ENCODE measurements at places on chromosomes 2 and 18.
A peak's percentile ranks its signal among the peaks of the same experiment; 100 is the strongest.

- peak; percentile 91 for DNase-seq
Observed at GRCh38 chr2:95728878-95729596, 137.2 kb downstream of the TRIM43 start.

DNA sequence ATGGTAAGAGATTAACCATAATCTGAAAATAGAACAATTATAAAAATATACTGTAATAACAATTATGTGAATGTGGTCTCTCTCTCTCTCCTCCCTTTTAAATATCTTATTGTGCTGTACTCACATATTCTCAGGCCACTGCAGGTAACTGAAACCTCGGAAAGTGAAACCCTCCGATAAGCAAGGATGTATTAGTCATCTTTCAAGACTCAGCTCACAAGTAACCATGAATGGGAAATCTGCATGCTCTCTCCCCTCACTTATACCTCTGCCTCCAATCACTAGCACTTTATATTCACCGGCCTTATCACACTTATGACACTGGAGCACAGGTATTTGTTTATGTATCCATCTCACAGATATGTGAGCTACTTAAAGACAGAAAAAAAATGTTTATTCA, 139.7 kb downstream of the LRP2 start:
- peak; percentile 60 for DNase-seq

DNA sequence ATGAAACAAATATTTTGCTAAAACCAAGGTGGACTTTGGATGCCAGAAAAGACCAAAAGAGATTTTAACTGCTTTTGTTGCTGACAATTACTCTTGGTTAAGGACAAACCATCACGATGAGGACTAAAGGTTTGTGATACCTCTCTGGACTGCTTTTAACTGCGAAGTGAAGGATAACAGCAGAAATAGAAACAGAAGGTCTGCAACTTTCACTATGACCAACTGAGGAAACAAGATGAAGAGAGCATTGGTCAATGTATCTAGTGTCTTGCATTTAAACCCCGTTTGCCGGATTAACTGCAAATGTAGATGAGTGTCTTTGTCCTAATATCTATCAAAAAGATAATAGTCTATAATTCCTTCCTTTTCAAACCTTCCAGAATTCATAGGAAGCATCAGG, 541.7 kb downstream of the ERBB4 start:
- DNase-seq: no peak

DNA sequence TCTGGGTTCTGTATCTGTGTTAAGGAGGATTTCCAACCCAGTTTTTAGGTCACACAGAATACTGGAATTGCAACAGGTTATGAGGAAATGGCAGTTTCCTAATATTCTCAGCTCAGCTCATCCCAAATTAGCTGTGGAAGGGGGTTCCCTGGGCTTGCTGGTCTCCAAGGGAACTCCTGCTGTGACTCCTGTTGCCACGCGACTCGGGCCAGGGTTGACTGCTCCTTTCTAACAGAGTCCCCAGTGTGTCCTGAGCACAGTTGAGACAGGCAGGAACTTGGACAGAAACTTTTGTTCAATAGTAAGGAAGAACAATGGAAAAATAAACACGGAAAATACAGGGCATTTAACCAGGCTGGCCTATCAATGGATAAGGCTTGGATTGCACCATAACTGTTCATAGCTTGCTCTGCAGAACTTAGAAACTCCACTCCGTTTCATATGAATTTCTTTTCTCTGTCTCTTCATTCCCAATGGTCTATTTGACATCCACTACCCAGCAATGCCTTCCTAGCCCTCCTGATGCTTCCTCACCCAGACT, 3.8 kb upstream of the ROCK2 start:
- DNase-seq: peak; percentile 43

- no peak for DNase-seq
Observed at GRCh38 chr18:38868757-38869156, 1303.2 kb upstream of the CELF4 start.

DNA sequence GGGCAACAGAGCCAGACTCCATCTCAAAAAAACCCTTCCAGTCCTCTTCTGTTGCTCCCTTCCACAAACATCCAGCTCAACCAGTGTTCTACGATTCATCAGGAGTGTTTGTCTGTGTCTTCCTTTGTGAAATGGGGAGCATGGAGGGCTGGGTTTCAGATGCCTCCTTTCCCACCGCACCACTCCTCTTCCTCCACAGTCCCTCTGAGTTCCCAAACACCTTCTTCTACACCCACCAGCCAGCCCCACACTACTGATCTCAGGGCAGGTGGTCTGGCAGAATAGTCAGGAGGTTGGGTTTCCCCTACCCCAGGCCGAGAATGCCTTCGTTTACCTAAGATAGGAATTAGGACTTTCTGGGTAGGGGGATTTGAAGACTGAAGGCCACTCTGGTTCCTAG, 36.9 kb downstream of the NGEF start:
- DNase-seq: no peak

- DNase-seq: no peak
Observed at GRCh38 chr2:234869969-234870368, 81.8 kb upstream of the SH3BP4 start.

GRCh38 chr2:123890148-123890547, 134.9 kb upstream of the CNTNAP5 start:
- DNase-seq: no peak

GRCh38 chr2:39622860-39623259, 42.9 kb upstream of the TMEM178A start:
- DNase-seq: no peak

- no peak for DNase-seq
Observed at GRCh38 chr2:100990166-100990565, 11.9 kb upstream of the RPL31 start.

DNA sequence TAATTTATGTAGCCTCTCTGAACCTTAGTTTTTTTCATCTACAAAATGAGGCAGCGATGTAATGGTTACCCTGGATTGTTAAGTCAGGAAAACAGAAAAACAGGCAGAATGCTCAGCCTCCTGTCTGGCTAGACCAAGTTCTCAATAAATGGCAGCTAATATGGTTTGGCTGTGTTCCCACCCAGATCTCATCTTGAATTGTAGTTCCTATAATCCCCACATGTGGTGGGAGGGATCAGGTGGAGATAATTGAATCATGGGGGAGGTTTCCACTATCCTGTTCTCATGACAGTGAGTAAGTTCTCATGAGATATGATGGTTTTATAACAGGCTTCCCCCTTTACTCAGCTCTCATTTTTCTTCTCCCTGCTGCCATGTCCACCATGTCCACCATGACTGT, 220.0 kb downstream of the CMPK2 start:
- DNase-seq: no peak

GRCh38 chr18:28115149-28115550, 61.8 kb downstream of the CDH2 start:
- DNase-seq: peak; percentile 100

DNA sequence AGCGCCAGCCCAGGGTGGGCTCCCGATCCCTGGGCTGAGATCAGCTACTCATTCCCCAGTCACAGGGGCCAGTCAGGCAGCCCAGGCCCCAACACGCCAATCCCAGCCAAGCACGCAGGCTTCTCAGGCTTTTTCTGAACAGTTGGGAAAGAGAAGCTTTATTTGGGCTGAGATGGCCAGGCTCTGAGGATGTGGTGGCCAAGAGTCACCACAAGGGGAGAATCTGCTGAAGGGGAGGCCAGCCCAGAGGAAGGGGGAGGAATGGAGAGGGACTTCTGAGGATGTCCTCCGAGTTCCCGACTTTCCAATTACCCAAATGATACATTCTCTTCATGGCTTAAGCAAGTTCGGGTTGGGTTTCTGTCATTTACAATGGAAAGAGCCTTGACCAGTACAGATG, 2.8 kb upstream of the DIPK1C start:
- no peak for DNase-seq

GRCh38 chr2:44684559-44684958, 256.9 kb upstream of the SIX3 start:
- DNase-seq: no peak

DNA sequence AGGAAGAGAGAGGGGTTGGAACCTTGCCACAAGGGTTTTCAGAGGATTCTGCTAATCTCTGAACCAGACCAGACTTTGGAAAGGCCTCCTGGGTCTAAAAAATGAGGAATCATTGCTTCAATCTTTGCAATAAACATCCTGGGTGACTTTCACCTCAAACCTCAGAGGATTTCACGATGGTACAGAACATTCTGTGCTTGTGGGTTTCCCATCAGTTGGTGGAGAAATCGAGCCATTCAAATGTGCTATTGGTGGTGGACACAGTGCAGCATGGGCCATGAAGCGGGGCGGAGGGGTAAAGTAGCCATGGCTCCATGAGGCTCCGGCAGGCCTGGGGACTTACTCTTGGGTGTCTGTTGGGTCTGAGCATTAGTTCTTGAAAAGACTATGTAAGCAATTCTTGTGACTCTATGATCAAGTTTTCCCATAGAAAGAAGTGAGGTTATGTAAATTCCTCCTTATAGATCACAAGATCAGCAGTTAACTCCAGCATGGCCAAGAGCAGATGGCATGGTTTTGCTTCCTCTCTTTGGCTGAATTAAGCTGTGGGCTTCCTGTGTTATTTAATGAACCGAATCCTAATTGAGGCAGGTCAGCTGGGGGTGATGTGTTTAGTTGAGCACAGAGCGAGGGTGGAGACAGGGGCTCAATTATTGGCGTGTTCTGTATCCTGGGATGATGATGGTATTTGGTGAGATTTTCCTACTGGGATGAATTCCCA, 1.9 kb upstream of the IL1R2 start:
- no peak for DNase-seq

GRCh38 chr18:69658103-69658502, 257.4 kb downstream of the DOK6 start:
- DNase-seq: no peak

DNA sequence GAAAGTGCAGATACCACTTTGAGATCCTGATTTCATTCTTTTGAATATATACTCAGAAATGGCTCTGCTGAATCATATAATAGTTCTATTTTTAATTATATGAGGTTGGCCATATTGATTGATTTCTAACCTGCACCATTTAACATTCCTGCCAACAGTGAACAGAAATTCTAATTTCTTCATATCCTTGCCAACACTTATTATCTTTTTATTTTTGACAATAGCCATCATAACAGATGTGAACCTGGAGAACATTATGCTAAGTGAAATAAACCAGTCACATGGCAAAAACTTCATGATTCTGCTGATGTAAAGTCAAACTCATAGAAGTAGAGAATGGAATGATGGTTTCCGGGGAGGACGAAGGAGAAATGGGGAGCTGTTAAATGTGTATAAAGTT, 344.5 kb upstream of the CYRIA start:
- no peak for DNase-seq

DNA sequence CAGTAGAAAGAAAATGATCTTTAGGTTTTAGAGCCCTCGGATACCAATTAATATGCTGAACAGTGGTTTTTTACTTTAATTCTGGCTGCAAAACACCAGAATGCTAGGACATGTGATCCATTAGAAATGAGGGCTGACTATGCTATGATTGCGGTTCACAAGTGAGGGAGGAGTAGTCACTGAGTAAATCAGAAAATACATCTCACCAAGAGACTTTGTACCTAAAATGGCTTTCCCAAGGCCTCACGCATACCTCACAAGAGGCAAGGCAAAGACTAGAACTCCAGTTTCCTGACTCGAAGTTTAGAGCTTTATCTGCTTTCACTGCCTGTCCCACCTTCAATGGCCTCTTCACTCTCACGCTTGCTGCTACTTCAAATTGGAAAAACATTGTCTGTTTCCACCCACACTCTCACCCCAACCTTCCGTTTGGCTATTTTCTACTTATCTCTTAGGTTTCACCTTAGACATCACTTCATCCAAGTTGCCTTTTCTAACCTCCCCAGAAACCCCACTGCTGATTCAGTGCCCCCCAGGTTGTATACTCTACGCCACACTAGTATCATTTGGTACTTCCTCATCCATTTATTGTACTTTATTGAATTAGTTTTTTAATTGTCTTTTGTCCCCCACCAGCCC, 5.1 kb upstream of the MBD2 start:
- DNase-seq: no peak

- DNase-seq: peak; percentile 61
Observed at GRCh38 chr2:20675701-20676352, 8.9 kb downstream of the GDF7 start.

DNA sequence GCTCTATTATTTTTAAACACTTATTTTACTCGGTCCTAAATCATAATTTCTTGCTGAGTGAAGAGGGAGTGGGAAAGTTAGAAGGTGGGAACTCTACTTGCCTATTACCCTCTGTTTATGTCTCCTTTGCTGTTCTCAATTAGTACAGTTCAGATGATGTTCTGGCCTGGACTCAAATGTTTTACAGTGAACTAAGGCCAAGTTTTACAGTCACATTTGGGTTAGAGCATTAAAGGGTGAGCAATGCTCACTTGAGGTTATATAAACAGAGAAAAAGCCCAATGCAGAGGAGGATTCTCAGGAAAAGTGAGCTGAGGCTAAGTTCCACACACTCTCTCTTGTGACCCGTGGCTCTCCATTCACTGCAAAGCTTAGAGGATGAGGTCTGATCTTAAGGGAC, 52.4 kb downstream of the ITSN2 start:
- DNase-seq: no peak

- no peak for DNase-seq
Observed at GRCh38 chr18:35817604-35818352, 154.7 kb upstream of the RMP24 start.

- DNase-seq: peak; percentile 62
Observed at GRCh38 chr2:121076885-121077549, 208.0 kb downstream of the TFCP2L1 start.

DNA sequence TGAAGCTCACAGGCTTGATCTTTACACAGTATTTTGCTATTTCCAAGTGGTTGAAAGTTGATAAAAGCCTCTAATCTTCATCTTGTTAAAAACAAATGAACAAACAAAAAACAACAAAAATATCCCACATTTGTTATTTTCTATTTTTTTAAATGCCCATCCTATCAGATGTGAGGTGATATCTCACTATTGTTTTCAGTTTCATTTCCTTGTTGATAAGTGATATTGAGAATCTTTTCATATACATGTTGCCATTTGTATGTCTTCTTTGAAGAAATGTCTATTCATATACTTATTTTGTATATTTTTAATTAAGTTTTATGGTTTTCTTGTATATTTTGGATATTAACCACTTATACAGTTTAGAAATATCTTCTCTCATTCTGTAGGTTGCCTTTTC, 175.8 kb downstream of the CALCRL start:
- no peak for DNase-seq

GRCh38 chr18:72866442-72866900, 1.3 kb downstream of the NETO1 start:
- DNase-seq: no peak

DNA sequence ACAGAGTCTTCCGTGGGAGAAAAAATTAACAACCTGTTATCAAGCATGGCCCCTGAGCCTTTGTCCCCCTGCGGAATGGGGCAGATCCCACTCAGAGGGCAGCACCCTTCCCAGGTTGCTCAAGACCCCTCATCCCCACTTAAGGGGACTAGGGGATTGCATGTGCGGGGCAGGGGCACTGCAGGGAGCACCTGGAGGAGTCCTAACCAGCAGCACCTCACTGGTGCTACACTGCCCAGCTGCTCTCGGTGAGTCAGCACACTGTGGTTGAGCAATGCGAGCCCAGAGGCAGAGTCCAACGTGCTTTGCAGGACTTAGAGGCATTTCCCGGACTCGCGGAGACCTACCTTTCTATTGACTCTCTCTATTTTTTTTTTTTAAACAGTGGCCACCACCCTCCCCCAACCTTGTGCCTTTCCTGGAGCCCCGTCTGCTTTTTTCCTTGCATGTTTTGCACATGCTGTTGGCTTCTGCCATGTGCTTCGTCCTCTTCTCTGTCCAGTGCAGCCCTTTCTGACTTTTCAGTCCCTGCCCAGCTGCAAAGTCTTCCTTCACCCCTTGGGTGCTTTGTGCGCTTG, 74.0 kb downstream of the IL1R2 start:
- DNase-seq: peak; percentile 67

Data from kidney tubule cell (primary cell).